Head of caudate nucleus (tissue), 42 donors: ENCODE measurements at places on chromosomes 3 and 15.

DNA sequence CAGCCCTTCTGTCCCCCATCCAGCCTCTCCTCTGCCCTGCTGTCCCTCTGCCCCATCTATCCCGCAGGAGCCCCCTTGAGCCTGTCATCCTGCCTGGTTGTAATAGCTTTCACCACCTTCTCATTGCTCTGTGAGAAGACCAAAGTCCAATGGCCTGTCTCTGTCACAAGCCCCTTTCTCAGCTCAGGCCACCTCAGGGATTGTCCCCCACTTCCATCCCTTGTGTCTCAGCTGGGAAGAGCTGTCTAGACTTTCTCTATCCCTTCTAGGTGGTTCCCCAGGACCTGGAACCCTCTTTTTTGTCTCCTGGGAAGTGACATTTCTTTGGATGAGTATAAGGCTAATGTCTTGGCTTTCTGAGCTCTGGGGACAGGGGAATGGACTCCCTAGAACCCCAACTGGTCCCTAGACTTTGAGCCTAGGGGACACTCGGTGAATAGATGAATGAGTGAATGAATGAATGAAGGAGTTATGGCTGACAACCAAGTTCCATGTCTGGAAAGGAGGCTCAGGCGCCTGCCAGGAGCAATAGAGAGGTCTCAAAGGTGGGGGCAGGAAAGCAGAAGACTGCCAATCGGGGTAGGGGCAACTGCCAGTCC is 849 bp upstream of the PRKCD start:
- no peak for DNase-seq

GRCh38 chr3:58690490-58690889 is 23.9 kb upstream of the FAM3D start:
- no peak for DNase-seq

- DNase-seq, result no peak
Observed at GRCh38 chr15:90141646-90142045, 39.4 kb upstream of the IDH2 start.

DNA sequence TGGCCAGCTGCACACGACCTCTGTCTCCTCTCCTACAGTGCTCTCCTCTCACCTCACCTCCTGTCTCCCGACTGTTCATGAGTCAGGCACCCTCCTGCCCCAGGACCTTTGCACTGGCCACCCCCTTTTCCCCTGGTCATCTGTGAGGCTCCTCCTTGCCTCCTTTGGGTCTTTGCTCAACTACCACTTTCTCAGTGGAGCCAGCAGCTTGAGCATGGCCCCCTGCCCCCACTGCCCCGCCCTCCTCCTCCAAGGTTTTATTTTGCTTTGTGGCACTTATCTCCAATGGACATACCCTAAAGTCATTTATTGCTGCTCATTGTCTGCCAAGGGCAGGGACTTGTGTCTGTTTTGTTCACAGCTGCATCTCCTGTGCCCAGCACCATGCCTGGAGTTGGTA is 64.3 kb downstream of the MGLL start:
- no peak for DNase-seq

GRCh38 chr3:42183991-42184632 is 81.9 kb downstream of the CCK start:
- no peak for DNase-seq

DNA sequence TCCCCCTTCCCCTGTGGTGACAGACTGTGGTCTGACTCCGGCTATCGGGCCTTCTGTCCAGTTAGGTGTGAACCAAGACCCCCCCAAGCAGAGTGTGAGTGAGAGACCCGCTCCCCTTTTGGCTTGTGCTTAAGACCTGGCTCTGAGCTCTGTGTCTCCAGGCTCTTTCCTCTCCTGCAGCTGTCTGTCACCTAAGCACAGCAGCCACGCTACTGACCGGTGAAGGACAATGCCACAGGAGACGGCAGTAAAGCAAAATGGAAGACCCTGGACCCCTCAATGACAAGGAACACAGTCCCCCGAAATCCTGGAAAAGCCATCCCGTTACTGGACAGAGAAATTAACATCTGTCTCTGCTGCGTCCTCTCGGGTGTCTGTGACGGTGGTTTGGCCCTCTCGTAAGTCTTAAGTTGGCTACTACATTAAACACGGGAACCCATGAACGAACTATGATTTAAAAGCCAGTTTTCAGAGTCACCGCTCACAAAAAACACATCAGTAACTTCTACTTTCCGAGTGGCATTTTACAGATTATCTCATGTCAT is 53.7 kb downstream of the CHSY1 start:
- no peak for DNase-seq

- DNase-seq, result no peak
Observed at GRCh38 chr15:40843885-40844695, at the start of gene SPINT1. SPINT1 (plus strand) TSS chr15:40844048; CDS start chr15:40844555, 507 bp downstream.

DNA sequence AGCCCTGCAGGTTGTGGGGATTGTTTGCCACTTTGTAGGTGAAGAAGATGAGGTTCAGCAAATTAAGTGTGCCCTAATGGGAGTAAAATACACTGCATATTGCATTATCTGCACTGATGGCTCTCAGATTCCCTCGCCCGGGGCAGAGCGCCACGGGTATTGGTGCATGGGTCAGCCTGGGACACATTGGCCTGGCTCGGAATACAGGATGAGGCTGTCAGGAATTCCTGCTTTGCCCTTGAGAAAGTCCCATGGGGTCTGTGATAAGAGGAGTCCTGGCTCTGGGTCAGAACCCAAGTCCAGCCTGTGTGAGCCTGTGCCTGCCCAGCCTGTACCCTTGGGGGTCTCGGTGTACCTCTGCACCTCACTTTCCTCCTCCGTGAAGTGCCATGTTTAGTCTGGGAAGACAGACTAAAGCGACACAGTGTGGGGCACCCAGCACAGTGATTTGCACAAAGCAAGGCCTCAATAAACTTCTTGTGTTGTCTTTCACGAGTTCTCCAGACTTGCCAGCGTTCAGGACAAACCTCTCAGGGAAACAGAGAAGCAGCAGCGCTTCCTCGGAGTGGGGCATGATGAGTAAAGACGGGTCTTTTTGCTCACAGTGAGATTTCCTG is 107.6 kb downstream of the LRRK1 start:
- peak; percentile 33 for DNase-seq

DNA sequence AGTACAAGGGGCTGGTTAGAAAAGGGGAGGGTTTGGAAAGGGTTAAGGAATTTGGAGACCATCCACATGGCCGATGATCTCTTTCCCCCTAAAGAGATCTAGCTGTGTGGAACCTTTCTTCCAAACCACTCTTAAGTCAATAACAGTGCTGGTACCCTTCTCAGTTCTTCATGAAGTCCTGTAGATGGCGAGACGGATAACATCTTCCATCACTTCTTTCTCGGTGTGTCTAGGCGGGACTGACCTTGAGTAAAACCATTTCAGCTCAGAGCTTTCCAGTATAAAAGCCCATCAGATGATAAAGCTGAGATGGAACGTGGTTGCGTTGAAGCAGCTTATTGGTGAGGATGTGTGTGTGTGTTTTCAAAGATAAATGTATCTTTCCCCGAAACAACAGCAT is 151.5 kb upstream of the BHLHE40 start:
- DNase-seq, result no peak

- no peak for DNase-seq
Observed at GRCh38 chr3:88963003-88963402, 144.4 kb upstream of the EPHA3 start.

DNA sequence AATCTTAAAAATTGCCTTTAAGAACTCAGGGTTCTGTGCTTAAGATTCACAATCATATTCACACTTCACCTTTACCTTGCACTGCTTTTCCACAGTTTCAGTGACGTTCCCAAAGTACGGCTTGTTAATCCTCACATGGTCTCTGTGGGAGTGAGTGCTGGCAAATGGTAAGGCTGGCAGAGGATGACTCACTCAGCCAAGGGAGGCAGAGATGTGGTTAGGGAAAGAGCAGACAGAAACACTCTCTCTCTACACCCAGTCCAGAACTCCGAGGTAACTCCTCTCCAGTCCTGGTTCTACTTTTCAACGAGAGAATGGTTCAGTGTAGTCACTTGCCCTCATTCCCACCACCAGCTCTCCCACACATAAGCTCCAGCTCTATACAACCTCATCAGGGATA is 33.1 kb downstream of the RASGRP1 start:
- DNase-seq, result peak; percentile 36

DNA sequence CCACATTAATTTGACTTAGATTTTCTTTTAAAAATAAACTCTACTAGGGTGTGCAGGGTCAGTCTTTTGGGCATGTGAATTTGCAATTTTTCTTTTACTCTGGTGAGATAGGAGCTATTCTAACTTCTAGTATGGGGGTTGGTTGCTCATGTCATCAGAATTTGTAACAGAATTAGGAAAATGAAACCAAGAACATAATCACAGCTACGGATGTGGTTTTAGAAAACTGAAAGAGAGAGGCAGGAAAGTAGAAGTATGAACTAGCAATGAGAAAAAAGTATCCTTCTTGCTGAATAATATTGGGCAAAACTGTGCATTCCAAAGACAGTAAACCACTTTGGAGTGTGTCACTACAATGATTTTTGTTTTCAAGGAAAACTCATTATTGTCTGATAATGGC is 43.3 kb downstream of the ADPGK start:
- DNase-seq, result no peak

DNA sequence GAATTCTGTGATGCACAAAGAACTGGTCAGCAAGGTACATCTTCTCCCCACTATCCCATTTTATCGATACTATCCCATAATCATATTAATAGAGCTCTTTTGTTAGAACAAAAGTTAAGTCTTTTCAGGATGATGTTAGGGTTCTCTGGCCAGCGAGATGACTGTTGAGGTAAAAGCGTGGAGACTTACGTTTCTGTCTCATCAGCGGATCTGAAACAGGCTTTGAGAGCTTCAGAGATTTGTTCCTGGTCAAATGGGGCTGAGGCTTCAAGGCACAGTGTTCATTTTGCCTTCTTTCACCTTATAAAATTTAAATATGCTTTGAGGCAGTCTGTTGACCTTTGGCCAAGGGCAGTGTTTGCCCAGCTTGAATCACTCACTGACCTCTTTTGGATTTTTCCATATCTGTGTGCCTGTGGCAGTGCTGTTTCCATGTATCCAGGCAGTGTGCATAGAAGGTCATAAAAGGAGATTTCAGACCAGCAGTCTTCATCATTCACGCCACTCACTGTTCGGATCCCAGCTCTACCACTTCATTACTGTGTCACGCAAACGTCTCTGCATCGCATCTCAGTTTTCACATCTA is 3.1 kb downstream of the ADAMTSL3 start:
- DNase-seq, result no peak

DNA sequence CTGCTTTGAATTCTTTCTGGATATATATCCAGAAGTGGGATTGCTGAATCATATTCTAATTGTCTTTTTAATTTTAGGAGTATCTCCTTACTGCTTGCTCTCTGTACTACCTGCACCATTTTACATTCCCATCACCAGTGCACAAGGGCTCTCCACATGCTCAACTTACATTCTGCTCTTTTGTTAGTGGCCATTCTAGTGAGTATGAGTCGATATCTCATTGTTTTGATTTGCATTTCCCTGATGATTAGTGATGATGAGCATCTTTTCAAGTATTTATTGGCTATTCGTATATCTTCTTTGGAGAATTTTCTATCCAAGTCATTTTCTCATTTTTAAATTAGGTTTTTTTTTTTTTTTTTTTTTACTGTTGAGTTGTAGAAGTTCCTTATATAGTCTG is 29.5 kb downstream of the PFN2 start:
- no peak for DNase-seq

DNA sequence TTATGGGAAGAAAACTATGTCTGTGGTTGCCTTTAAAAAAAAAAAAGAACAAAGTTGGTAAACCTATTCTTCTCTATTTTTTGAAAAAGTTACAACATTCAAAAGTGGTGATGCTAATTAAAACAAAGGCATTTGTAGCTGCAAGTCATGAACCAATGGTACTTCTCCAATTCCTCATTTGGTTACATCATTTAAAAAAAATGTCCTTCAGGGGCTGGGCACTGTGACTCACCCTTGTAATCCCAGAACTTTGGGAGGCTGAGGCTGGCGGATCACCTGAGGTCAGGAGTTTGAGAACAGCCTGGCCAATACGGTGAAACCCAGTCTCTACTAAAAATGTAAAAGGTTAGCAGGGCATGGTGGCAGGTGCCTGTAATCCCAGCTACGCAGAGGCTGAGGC is 574.6 kb downstream of the VGLL3 start:
- no peak for DNase-seq

DNA sequence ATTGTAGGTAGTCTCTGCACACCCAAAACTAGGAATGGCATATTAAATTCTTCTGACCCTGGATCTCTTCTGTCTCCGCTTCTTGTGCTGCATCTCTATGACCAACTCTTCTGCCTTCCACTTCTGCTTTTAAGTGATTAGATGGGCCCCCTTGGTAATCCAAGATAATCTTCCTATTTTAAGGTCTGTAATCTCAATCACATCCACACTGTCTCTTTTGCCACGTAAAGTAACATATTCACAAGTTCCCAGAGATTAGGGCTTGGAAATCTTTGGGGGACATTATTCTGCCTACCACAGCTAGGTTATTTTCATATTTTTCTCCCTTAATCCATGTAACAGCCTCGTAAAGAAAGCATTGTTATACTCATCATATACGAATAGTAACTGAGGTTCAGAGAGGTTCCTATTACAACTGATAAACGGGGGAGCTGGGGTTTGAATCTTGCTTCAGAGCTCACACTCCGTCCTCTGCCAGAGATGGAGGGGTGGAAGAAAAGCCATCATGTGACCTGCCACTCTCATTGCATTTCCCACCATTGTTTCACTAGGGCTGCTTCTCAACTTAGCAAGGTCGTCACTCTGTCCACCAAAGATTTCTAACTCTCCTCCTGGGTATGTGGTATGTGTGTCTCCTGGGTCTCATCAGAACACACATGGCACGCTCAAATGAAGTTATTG is 6.6 kb upstream of the CD47 start:
- DNase-seq, result no peak

DNA sequence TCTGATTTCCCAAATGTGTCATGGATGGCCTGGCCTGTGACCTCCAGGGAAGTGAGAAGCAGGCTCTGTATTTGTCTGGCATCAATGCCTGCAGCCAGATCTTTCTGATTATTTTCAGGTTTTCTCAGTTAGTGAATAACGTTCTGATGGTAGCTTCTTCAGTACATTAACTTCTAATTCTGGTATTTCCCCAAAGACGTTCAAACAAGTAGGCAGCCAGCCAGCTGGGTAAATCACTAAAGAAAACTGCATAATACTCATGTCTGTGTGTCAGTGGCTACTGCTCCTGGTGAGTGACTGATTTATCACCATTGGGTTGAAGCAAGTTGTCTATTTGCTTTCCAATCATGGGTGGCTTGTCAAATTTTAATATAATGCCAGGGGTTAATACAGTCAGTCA is 162.6 kb upstream of the PFN2 start:
- DNase-seq, result no peak

GRCh38 chr3:157148196-157148889 is 11.6 kb downstream of the CCNL1 start:
- DNase-seq, result no peak
